Astrocyte of the spinal cord (primary cell): ENCODE measurements at places on chromosomes 5 and 9.
A peak's percentile ranks its signal among the peaks of the same experiment; 100 is the strongest.

GRCh38 chr9:88814577-88814976 is 176.7 kb upstream of the S1PR3 start:
- peak; percentile 55 for DNase-seq

GRCh38 chr5:133888625-133888991 is 79.8 kb downstream of the C5orf15 start:
- DNase-seq = no peak

GRCh38 chr5:151772029-151772845 is 483 bp downstream of the G3BP1 start:
- peak; percentile 24 for DNase-seq

DNA sequence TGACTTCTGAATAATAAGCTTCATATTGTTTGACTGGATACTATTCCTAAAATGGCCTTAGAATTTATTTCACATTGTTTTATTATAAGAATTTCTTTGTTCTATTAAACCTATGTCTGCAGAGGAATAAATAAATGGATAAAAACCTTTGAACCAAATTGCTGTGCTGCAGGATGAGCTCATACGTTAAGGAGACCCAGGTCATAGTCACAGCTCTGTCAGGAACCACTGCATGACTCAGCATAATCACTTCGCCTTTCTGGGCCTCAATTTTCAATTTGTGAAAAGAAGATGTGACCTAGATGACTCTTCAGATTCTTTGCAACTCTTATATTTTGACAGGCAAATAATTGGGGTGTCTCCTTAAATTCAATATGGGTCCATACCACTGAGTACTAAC is 36.7 kb upstream of the HMHB1 start:
- DNase-seq = peak; percentile 49

GRCh38 chr5:78295035-78295961 is 800 bp upstream of the AP3B1 start:
- no peak for DNase-seq

DNA sequence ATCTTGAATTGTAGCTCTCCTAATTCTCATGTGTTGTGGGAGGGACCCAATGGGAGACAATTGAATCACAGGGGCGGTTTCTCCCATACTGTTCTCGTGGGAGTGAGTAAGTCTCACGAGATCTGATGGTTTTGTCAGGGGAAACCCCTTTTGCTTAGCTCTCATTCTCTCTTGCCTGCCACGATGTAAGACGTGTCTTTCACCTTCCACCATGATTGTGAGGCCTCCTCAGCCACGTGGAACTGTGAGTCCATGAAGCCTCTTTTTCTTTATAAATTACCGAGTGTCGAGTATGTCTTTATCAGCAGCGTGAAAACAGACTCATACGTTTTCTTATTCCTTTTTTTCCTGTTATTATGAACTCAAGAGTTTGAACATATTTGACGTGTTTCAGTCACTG is 39.1 kb downstream of the RETREG1 start:
- no peak for DNase-seq

DNA sequence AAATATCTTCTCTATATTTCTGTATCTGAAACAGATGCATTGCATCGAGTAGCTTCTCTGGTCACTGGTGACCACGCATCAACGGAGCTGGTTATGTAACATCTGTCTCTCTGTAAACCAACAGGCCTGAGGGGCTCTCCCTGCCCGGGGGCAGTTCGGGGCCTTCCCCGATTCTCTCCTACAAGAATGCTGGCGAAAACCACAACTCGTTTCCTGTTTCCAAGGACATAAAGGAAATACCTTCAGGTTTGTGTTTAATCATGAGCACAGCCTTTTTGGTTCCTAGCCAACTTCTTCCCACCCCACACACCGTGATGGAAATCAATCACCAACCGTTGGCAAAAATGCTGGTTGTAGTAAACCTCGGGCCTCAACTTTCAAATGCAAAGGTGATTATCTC is 25.1 kb downstream of the GDNF start:
- DNase-seq = peak; percentile 59

- peak; percentile 74 for DNase-seq
Observed at GRCh38 chr5:132294728-132295504, 722 bp downstream of the SLC22A4 start.

DNA sequence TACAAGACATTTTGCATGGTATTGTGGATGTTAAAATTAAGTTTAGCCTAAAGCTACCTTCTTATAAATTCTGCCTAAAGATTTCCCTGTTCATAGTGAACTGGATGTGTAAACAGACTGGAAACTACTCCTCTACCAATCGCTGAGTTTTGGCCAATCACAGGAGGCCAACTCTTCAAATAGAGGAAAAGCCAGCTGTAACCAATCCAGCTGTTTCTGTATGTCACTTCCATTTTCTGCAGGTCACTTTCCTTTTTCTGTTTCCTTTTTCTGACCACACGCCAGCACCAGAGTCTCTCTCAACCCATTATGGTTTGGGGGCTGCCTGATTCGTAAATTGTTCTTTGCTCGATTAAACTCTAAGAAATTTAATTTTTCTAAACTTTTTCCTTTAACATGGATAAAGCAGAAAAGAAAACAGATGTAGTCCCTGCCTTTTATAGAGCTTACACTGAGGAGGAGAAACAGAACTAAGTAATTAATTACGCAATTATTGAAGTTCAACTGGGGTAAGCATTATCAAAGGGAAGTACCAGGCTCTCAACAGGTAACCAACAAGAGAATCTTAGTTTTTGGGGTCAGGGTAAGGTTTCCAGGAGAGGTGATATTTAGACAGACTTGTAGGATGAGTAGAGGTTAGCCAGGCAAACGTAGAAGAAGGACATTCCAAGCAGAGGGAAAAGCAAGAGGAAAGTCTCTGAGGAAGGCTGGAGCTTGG is 27.7 kb downstream of the RANBP3L start:
- DNase-seq = no peak
